Esophagus squamous epithelium (tissue), 5 donors: ENCODE measurements at places on chromosomes 7 and 10.

DNA sequence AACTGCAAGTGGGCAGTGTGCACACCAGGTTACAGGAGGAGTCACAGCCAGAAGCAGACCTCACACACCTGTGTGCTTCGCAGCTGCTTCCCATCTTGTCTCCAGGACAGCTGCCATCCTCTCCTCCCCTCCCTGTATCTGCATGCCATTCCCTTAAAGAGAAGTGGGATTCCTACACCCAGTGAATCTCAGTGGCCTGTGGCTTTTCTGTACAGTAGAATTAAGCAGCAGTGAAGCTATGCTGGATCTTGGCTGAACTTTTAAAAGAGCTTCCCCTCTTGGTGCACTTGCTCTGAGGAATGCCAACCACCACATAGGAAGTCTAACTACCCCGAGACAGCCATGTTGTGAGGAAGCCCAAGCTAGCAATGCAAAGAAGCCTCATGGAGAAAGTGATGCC, 236.5 kb upstream of the ZMIZ1 start:
- no peak for DNase-seq

DNA sequence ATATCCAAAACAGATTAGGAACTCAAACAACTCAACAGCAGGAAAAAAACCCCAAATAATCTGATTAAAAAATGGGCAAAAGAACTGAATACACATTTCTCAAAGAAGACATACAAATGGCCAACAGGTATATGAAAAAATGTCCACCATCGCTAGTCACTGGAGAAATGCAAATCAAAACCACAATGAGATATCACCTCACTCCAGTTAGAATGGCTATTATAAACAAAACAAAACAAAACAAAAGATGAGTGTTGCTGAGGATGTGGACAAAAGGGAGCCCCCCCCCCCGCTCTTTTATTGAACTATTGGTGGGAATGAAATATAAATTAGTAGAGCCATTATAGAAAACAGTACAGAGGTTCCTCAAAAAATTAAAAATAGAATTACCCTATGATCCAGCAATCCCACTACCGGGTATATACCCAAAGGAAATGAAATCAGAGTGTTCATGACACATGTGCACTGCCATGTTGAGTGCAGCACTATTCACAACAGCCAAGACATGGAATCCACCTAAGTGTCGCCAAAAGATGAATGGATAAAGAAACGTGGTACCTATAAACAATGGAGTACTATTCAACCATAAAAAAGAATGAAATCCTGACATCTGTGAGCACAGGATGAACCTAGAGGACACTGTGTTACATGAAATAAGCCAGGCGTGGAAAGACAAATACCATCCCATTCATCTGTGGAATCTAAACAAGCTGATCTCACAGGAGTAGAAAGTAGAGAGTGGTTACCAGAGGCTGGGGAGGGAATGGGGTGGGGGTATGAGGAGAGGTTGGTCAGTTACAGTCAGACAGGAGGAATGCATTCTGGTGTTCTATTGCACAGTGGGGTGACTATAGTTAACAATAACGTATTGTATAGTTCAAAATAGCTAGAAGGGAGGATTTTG, 78.1 kb upstream of the RHEB start:
- no peak for DNase-seq

- DNase-seq = no peak
Measured at GRCh38 chr10:67837541-67838314, at the start of gene DNAJC12. DNAJC12 (minus strand) TSS chr10:67838188; CDS start chr10:67838011, 177 bp downstream.

- DNase-seq = no peak
Measured at GRCh38 chr10:68171539-68172080, 60.3 kb downstream of the ATOH7 start.

DNA sequence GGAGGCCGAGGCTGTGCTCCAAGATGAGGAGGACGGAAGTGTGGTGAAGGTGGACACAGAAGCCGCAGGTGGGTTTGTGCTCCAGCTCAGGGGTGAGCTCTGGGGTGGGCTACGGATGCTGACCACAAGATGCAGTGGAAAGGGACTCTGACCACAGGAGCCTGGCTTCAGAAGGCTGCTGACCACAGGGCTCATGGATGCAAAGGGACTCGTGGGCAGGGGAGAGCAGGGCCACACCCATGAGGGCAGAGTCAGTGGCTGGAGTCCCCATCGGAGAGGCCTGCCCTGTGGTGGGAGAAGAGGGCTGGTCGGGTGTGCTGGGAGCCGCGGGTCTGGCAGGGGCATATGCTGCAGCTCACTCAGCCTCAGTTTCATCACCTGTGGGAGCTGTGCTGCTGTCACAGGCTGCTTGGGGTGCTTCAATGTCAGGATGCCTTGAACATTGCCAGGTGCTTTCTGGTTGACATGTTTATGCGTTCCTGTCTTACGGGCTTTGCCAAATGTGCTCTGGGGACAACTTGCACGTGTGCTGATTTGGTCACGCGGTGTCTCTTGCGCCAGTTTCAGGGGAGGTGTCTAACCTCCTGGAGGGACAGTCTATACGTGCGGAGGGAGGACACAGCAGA, 13.7 kb downstream of the SCART1 start:
- no peak for DNase-seq

GRCh38 chr7:140348161-140348849, 50.0 kb downstream of the SLC37A3 start:
- DNase-seq = no peak

DNA sequence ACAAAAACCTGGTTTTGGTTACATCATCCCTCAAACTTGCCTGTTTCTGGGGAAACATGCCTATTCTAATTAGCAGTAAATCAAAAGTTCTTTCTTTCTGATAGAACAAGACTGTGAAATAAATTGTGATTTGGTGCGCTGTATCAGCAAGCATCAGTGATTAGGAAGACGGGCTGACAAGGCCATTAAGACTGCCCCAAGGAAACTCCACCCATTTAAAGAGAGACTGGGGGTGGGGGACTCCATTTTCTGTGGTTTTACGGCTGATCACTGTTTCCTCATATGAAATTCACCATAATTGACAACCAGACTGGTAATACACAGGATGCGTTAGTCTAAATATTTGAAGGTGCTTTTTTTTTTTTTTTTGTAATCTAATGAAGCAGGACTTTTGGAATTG, 68.7 kb downstream of the MBL2 start:
- DNase-seq = no peak

GRCh38 chr7:150377635-150378034, 1.5 kb upstream of the ZNF775 start:
- no peak for DNase-seq

GRCh38 chr7:90211391-90212148, at the start of gene STEAP2:
STEAP2 (plus strand) TSS chr7:90211740; CDS start chr7:90225083, 13,343 bp downstream.
- DNase-seq = peak; percentile 20

- no peak for DNase-seq
Measured at GRCh38 chr10:123298583-123298982, 144.4 kb downstream of the BUB3 start.

DNA sequence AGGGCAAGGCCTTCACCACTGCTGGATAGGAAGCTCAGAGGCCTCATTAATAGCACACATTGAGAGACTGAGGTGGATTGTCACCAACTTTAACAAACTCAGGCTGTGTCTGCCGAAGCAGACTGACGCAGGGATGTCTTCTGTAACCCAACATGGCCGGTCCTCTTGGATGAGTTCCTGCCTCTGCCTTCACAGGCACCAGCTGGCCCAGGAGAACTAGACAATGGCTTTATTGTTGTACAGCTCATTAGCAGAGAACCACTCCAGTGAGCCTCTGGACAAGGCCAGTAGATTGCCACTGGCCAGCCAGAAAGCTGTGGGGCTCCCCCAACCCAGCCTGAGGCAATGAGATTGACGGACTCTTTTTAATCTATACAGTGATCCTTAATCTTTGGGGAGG, 9.4 kb downstream of the NODAL start:
- no peak for DNase-seq

DNA sequence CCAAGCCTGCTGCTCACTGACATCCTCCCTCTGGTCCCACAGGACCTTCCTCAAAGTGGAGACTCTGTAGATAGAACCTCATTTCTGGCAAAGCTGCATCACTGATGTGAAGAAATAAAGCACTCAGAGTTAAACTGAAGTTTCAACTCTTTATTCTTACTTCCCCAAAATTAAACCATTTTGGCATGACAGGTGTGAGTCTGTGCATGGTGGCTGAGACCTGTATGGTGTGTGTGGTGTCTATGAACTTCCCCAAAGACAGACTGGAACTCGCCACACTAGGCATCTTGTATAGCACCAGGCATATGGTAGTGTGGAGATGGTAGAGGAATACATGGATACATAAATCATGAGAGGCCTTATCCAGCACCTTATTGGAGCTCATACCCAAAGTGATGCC, 6.6 kb upstream of the WDFY4 start:
- no peak for DNase-seq

DNA sequence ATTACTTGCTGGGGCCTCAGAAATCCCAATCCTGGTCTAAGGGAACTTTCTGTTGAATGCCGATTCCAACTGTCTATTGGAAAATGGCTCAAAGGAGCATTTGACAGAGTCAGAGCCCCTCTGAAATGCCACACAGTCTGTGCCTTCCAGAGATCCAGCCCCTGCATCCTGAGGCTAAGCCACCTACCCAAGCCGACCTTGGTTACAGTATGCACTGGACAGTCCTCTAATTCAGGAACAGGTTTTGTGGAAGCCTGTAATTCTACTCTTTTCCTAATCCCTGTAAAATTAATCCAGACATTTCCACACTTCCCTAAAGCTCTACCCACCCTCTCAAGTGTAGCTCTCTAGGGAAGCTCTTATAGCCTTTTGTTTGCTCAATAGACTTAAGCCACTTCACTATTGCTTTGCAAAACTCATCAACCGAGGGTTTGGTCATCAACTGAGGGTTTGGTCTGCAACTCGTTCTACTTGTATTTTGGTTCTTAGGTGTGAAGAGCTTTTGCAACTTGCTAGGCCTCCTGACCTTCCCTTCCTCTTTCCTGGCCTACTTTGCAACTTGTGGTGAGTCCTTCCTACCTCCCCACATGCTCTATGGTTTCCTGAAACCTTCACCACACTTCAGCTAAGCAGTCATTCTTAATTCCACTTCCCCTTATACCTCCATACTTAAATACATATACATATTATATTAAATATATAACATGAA, 364.8 kb downstream of the SFMBT2 start:
- no peak for DNase-seq

DNA sequence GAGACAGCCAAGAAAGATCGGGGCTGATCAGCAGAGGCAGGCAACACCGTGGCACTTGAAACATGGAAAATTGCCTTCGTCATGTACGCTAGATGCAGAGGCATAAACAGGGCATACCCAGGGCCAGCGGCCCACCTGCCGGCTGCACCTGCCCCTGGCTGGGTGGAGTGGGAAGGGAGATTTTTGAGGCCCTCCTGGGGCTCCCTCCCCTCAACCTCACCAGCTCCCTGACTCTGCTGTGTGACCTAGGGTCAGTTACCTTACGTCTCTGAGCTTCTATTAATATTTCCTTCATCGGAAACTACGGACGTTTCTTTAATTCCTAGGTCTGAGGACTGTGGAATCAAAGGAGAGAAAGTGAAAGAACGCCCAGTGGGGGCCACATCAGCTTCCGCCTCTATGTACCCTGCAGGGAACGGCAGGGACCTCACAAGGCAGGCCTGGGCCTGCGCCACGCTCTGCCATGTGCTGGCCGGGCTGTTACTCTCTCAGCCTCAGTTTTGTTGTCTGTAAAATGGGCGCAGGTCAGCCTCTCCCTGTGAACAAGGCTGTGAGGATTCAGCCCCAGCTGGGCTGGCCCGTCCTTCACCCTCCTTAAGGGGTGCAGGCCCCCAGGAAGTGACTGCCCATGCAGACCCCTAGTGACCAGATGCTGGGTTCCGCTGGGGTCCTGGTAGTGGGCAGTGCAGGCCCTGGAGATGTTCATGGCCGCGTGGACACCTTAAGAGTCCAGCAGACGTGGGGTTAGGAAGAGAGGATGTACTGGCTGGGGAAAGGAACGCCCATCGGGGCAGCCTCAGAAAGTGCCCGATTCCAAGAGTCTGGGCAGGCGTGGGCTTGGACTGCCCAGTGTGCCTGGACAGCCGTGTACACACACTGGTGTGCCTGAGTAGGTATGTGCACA, 22.7 kb downstream of the ELFN1 start:
- no peak for DNase-seq

DNA sequence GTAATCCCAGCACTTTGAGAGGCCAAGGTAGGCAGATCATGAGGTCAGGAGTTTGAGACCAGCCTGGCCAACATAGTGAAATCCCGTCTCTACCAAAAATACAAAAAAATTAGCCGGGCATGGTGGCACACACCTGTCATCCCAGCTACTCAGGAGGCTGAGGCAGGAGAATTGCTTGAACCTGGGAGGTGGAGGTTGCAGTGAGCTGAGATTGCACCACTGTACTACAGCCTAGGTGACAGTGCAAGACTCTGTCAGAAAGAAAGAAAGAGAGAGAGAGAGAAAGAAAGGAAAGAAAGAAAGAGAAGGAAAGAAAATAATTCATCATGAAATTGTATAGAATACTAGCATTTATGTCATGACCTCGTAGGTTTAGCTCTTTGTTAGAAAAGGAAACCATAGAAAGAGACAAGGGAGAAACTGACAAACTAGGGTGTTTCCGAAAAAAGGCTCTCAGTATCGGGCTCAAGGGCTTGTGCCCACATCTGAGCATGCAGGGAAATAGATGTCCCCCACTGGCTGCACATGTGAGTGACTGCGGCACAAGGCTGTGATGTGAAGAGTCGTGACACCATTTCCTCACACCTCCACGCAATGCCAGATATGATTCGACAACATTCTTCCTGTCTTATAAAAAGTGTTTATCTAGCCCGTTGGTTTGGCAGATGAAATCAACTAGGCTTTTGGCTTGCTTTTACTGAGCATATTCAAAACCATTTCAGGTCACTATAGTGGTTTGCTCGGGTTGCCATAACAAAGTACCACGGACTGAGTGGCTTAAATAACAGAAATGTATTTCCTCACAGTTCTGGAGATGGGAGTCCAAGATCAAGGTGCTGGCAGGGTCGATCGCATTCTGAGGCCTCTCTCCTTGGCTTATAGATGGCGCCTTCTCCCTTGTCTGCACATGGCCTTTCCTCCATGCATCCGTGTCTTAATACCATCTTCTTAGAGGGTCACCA, 2.0 kb downstream of the SRGN start:
- DNase-seq = no peak

DNA sequence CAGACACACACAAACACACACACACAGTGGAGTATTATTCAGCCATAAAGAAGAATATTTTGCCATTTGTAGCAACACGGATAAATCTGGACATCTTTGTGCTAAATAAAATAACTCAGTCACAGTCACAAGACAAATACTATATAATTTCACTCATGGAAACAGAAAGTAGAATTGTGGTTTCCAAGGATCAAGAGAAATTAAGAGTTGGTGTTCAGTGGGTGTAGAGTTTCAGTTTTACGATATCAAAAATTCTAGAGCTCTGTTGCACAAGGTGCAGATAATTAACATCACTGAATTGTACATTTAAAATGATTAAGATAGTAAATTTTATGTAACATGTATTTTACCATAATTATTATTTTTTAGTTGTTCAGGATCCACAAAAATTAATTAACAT, 1235.0 kb downstream of the XPNPEP1 start:
- DNase-seq = no peak

GRCh38 chr7:157269341-157270059, 67.3 kb upstream of the DNAJB6 start:
- DNase-seq = no peak

DNA sequence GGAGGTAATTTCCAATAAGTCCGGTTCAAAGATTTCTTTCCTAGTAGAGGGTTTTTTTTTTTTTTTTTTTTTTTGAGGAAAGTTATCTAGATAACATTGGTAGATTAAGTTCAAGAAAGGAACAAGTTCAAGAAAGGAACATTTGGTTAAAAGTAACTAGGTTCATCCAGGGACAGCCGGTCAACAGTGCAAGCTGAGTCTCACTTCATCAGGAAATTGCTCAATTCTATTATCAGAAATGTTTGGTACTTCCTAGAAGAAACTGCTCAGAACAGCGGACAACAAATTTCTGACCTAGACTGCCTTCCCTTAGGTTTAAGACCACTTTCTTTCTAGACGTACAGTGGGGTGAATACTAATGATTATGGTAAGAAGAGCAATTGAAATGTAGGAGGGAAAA, 3.7 kb upstream of the IL2RA start:
- no peak for DNase-seq
